ENCODE measurements at places on chromosomes 7 and 10. TPM values are rescaled to one million over a fixed set of nuclear protein-coding genes. Genes with fewer than 3 reads are reported as not detected.

DNA sequence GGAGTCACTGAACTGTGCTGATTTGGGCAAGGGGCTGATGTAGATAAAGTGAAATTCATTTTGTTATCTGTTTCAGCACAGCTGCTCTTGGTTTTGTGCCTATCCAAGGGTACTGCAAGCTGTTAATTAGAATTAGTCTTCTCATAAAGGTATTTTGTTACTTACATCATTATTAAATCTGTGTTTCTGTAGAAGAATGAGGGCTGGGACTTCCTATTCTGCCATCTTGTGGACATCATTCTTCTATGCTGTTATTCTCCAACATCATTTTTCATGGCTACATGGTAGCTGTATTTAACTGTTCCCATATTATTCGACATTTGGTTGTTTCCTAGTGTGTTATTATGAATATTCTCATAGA, 76.2 kb upstream of the CCDC71L start:
- no peak for DNase-seq
- no peaks in the 10 kb centered on the region for H3K4me1 ChIP-seq
- no peaks in the 10 kb centered on the region for H3K27me3 ChIP-seq
- H3K4me3 ChIP-seq: no peak overlapping the region
- no peaks in the 10 kb centered on the region for H3K36me3 ChIP-seq

The HYAL4 gene
- total RNA-seq: not detected

The VWDE gene
- 0.55 TPM for total RNA-seq

GRCh38 chr10:124604214-124605000, 139.8 kb downstream of the FAM53B start:
- no peak overlapping the region for H3K4me3 ChIP-seq
- no peaks in the 10 kb centered on the region for H3K27me3 ChIP-seq
- peak; percentile 48 for DNase-seq
- no peak overlapping the region for H3K27ac ChIP-seq
- no peaks in the 10 kb centered on the region for H3K4me1 ChIP-seq

GRCh38 chr10:128874331-128874730, 592.7 kb upstream of the MGMT start:
- no peaks in the 10 kb centered on the region for H3K36me3 ChIP-seq
- H3K27me3 ChIP-seq: no peaks in the 10 kb centered on the region
- no peak for DNase-seq
- H3K4me1 ChIP-seq: no peaks in the 10 kb centered on the region
- H3K27ac ChIP-seq: no peak overlapping the region
- no peak overlapping the region for H3K4me3 ChIP-seq

Measured in aorta (tissue), 5 donors.